RKO (cell line): ENCODE measurements at places on chromosomes 1 and 21.

DNA sequence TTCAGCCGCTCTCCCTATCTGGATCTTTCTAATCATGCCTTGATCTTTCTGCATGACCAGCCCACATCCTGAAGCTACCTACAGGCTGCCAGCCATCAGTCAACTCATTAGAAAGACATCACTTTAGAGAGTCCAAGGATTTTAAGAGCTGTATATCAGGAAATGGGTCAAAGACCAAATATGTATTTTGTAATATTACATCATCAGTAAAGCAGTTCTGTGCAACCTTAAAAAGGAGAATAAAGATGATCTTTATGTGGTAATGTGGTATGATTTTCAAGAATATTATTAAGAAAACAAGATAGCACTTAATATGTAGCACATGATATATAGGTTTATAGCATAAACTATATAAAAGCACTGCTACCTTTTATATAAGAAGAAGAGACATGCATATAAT, 47.6 kb downstream of the SLC30A7 start:
- DNase-seq = no peak

DNA sequence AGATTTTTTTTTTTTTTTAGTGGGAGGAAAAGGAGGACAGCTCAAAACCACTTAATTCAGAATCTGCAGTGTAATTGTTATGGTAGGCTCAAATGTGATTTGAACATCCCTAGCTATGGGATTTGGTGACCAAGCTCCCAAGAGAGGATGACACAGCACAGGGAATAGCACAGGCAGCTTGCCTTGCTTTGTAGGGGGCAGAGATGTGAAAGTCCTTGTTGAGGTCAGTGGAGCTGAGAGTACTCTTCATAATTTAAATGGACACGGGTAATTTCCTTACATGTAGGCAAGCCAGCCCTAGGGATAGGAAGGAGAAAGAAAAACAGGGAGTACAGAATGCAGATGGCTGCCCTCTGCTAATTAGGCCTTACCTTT, 3.2 kb upstream of the UCK2 start:
- DNase-seq = no peak

DNA sequence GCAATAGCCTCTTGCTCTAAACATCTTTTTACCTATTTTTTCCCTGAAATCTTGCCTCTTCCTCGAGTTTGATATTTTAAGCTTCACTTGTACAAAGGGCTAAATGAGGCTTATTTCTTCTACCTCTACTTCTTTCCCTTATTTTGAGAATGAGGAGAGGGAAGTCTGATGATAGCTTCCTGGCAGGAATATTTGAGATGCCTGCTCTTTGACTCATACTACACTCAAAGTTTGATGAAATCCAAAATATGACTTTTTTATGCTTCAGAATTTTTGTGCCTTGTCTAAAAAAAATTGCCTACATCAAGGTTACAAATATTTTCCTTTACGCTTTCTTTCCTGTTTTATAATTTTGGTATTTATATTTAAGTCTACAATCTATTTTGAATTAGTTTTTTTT, 624.4 kb upstream of the PLXNA2 start:
- no peak for DNase-seq

DNA sequence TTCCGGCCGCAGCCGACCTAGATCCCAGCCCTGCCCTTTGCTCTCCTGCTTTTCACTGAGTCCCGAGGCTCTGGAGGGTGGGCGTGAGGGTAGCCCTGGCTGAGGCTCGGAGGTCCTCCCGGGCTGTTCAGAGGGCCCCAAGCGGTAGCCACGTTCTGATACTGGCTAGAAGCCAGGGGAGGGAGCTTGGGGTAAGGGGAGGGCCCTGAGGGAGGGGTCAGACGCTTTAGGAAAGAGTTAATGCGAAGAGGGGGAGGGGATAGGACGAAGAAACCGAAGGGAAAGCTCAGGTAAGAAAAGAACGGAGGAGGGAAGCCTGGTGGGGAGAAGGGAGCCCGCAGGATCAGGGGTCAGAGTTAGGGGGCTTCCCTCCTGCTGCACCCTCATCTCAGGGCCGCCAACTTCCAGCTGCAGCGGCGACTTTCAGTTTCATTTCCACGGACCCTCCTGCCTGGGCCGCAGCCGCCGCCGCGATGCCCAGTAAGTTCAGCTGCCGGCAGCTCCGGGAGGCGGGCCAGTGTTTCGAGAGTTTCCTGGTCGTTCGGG, at the start of gene MOV10:
MOV10 (plus strand) TSS at position 220 of the 546 bp plus-strand sequence; CDS start at position 474, 254 bp downstream.
- peak; percentile 81 for DNase-seq

- peak; percentile 39 for DNase-seq
Measured at GRCh38 chr1:43975249-43975961, 645 bp downstream of the ATP6V0B start.

- DNase-seq = peak; percentile 89
Measured at GRCh38 chr1:52553362-52554266, 722 bp upstream of the TUT4 start.

DNA sequence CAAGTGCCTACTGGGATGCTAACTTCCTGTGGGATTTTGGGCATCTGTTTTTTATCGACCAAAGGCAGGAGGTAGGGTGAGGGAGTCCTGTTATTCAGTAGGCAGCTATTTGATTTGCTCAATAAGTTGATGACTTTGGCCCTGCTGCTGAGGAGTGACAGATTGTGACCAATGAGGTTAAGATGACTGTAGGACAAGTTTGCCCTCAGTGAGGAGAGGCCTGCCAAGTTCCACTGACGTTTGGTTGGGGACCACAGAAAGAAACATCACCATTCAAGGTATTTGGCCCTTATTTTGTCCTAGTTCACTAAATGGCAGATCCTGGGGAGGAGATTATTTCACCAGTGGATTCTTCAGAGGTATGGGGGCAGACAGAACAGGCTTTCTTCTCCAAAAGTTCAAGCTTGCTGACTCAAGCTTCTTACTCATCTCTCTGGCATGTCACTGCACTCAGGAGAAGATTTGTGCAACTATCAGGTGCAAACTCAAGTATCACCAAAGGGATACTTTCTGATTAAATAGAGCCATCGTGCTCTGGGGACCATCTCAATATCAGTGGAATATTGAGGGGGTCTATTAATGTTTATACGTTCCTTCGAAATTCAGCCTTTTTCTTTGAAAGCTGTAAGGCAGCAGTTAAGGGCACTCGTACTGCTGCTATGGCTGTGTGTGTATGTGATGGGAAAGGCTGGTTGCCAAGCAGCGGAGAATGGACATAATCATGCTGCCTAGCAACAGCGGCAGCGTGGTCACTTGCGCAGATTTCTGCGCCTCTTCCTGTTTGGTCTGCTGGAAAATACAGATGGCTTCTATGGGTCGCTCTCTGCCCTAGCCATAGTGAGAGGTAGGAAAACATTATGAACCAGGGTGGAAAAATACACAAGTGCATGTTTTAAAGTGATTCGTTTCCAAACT, 78.7 kb downstream of the PBX1 start:
- no peak for DNase-seq

DNA sequence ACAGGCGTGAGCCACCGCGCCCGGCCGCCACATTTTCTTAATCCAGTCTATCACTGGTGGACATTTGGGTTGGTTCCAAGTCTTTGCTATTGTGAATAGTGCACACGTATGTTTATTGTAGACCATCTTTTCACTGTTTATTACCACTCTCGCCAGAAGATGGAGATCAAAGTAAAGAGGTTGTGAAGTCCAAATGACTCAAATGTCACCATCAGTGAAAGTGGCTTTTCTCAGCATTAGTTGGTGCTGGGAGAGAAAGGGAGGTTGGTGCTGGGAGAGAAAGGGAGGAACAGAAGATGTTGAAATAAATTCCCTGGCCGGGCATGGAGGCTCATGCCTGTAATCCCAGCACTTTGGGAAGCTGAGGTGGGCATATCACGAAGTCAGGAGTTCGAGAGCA, 10.4 kb upstream of the UHMK1 start:
- peak; percentile 16 for DNase-seq

GRCh38 chr1:223177681-223178080, 34.6 kb upstream of the TLR5 start:
- no peak for DNase-seq

- DNase-seq = no peak
Measured at GRCh38 chr1:38031513-38031866, 15.1 kb downstream of the POU3F1 start.

- DNase-seq = no peak
Measured at GRCh38 chr1:18978706-18979105, 22.2 kb upstream of the IFFO2 start.

DNA sequence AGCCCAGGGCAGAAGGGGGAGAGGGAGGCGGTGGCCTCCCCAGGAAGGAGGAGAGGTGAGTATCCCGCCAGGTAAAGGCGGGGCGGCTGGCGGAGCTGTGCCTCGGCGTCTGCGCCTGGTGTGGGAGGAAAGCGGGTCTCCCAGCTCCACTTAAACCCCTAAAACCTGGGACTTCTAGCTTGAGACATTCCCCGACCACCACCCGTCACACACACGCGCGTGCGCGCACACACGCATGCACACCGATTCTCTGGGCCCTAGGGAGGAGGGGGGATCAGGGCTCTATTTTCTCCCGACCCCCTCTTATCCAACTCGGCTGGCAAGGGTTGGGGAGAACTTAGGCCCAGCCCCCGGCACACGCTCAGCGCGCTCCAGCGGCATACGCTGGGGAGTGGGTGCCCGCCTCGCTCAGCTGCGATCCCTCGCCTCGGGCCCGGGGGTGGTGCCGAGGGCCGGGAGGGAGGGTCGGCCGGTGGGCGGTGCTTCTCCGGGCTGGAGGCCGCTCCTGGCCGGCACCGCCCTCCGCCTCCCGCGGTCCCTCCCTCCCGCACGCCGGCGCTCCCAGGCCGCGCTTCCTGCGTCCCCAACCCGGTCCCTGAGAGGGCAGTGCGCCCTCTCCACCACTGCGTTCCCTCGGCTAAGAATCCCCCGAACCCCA, at the start of gene TMEM51:
TMEM51 (plus strand) TSS at position 564 of the 658 bp plus-strand sequence. CDS start 61,341 bp downstream, outside the sequence.
- DNase-seq = peak; percentile 49

- peak; percentile 79 for DNase-seq
Measured at GRCh38 chr1:146032631-146033219, 11.2 kb upstream of the HJV start.

DNA sequence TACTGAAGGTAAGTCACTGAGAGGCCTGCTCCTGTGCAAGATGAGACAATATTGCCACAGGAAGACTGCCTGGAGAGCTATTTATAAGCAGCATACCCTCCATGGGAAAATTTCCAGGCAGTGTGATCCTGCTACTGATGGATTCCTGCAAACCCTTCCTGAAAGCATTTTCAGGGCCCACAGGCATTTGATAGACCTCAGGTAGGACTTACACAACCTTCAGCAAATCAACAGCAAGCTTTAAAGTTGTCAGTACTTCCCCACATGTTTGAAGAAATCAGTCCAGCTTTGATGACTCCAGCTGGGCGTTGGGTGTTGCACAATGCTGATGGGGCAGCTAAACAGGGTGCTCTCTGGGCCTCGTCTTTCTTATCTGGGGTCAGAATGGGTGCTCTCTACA, 108.8 kb downstream of the PLXNA2 start:
- DNase-seq = no peak

GRCh38 chr1:248862998-248863881, 4.4 kb upstream of the ZNF692 start:
- no peak for DNase-seq

DNA sequence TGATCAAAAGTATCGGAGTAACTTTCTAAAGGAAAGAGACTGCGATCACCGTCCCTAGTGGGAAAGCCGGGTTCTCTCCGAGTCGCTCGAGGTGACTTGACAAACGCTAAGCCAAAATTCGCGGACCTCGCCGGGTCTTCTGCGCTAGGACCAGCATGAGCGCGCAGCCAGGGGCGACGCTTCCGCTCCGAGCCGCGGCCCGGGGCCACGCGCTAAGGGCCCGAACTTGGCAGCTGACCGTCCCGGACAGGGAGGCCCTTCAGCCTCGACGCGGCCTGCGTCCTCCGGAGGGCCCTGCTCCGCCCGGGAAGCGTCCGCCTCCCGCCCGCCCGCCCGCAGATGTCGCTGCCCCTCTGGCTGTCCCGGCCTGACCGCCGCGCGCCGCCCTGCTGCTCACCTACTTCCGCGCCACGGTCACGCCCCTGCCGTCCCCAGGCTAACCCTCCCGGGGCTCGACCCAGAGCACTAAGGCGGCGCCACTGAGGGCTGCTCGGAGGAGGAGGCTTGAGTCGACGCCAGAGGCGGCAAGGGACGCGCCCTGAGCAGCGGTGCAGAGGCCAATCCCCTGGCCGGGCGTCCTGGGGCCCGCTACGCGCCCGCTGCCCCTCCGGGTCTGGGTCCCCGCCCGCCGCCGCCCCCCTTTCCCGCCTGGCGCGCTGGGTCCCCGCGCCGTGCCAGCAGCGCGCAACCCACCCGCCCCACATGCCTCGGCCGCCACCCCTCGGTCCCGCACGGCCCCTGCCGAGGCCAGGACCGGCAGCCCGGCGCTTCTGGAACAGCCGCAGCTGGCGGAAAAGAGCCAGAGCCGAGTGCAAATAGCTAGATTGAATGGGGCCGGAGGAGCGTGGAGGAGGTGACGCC, 896 bp upstream of the DUSP10 start:
- DNase-seq = peak; percentile 84

GRCh38 chr1:9399510-9400424, 107.1 kb downstream of the SPSB1 start:
- no peak for DNase-seq

DNA sequence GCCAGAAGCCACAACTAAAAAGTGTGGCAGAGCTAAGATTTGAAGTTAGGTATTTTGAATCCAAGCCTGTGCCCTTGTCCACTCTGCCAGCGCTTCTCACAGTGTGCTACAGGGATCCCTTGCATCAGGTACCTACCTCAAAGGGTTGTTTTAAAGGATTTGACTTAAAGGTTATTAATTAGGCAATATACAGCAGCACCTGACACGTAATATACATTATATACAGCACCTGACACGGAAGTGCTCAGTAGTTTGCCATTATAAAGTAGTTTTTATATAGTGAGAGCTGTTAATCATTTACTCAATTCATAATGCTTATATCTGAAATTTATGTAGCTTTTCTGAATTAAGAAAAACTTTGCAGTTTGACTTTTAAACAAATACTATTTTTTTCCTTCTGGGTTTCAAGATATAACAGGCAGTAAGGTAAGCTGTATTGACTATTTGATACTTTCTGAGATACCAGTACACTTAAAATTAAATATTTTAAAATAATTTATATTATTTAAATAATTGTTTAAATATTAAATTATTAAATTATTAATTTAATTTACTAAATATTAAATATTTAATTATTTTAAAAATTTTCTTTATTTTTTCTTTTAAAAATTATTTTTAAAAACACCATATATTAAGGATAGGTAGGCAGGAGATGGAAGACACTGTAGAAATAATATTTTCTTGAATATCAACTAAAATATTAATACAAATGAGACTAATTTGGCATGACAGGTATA, 33.3 kb downstream of the TSNAX start:
- no peak for DNase-seq

- DNase-seq = no peak
Measured at GRCh38 chr1:56563568-56563967, 15.8 kb downstream of the PLPP3 start.

- DNase-seq = no peak
Measured at GRCh38 chr1:244173240-244173639, 122.2 kb downstream of the ZBTB18 start.

GRCh38 chr1:98102345-98103030, 181.7 kb upstream of the DPYD start:
- no peak for DNase-seq

DNA sequence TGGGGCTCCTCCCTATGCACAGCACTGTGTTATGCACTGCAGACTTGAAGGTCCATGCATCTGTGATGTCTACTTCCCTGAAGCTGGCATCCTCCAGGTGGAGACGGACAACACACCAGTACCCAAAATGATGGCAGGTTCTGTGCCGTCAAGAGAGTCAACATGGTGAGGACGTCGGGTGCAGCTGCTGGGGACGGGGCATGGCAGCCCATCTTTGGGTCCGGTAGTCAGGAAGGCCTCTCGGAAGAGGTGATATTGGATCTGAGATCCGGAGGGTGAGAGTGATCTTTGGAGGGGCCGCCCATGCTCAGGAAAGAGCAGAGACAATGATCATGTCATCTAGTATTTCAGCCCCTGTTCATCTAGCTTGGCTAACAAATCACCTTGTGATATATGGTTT, 104.1 kb downstream of the RIPK4 start:
- DNase-seq = no peak
